NCI-H1694 (cell line): ENCODE measurements at places on chromosomes 16 and 17.

GRCh38 chr16:64865069-64865696 is 256.7 kb downstream of the CDH11 start:
- peak; percentile 31 for DNase-seq

- peak; percentile 23 for DNase-seq
Measured at GRCh38 chr17:43695970-43696865, 34.5 kb upstream of the MEOX1 start.

GRCh38 chr17:81117672-81118198 is 47.6 kb upstream of the PVALEF start:
- no peak for DNase-seq

DNA sequence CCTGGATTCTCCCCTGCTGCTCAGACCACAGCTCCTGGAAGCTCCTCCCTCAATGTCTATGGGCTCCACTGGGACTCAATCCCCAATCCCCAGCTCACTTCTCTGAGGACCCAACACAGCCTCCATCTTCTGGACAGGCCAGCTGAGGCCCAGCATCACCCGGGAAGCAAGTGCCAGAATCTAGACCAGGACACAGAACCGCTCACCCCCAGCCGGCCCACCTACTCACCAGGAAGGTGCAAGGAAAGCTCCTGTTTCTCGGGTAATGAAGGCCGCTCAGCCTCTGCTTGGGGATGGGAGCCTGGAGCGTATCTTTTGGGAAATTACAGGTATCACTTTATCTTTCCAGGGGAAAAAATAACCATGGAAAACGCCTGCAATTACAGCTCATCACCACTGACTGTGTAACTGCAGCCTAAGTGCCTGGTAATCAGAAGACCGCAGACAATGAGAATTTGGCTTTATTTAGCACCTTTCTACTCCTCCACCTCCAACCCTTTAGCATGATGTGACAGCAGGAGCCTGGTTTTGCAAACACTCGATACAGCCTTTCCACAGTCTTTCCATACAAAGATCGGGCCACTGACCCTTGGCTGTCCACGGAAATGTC is 49.6 kb upstream of the RPL38 start:
- no peak for DNase-seq

- DNase-seq, result no peak
Measured at GRCh38 chr17:60231691-60232090, 81.9 kb downstream of the CA4 start.

- DNase-seq, result no peak
Measured at GRCh38 chr16:14289692-14290340, 218.7 kb downstream of the MRTFB start.

- no peak for DNase-seq
Measured at GRCh38 chr16:57592591-57593003, 35.8 kb upstream of the ADGRG1 start.

DNA sequence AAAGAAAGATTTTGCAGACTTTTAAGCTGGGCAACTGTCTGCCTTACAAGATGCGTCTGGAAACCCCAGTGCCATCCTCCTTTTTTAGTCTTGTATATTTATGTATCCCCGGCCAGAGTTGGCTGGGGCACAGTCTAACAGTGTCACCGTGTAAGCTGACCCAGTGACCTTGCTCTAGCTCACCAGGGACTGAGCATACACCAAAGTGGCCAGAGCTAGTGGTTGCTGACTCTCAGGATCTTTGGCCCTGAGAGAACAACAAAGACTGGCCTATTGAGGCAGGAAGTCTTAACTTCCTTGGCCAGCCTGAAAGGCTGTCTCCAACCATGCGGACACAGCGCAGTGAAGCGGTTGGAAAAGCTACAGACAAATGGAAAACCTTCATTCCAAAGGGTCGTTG is 745.2 kb downstream of the WWOX start:
- DNase-seq, result no peak

DNA sequence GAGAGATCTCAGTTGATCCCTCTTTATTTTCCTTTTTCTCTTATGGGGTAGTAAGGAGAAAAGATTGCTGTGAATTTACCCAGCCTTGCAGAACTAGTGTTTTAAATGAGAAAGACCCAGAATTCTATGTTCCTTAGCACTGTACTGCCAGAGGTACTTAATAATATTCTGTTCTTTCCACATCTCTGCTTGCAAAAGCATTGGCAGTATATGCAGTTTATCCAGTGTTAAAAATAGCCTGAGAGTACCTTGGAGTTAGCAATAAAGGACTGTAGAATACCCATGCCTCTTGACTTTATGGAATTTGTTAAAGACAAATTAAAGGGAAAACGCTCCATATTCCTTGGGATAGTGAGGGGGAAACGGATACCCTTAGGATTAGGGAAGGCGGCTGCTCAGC is 11.9 kb downstream of the SLC7A6 start:
- no peak for DNase-seq

DNA sequence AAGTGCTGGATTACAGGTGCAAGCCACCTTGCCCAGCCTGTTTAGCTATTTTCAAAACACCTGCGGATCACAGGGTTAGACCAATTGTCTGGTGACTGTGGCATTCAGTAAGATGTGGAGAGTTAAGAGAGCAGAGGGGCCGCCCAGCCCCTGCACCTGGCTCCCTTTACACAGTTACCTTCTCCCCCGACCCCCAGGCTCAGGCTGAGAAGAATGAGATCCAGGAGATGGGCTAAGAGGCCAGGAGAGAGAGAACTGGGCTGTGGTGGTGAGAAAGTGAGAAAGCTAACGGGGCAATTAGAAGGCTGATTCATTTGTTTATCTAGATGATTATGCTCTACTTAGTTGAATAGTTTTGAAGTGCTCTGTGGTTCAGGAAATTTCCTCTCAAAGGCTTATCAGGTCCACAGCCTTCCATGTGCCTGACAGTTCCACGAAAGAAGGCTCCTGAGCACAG is 67.8 kb upstream of the AXIN2 start:
- DNase-seq, result no peak

- no peak for DNase-seq
Measured at GRCh38 chr16:8199390-8199789, 390.9 kb downstream of the TMEM114 start.

DNA sequence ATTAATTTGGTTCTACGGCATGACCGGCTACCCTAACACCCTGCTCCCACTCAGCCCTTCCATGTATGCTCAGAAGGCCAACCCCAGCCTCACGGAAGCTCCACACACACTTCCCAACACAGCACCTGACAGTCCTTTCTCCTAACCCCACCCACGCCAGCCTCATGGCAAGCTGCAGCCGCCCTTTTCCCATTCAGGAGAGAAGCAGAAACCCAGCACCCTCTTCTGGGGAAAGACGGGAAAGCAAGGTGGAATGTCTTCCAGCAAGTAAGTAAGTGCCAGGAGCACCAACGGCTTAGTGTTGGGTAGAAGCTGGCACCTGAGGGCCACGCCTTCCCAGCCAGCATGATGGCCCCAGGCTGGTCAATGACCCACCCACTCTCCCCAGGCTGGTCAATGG is 32.1 kb downstream of the ABR start:
- peak; percentile 76 for DNase-seq

DNA sequence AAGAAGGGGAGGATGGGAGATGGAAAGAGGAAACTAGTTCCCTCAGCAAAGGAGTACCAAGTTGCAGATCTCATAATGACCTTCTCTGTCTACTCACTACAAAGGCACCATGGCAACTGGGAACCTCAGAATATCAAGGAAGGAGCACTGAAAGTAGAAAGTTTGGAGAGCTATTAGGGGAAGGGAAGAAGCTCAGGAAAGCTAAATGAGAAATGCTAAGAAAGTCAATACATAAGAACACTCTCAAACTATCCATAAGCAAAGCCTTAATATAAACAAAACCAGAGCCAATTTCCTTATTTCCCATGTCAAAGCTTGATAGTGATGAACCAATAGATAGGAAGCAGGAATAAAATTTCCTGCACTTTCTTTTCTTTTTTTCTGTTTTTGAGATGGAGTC is 57.9 kb upstream of the C17orf78 start:
- no peak for DNase-seq

GRCh38 chr16:19968891-19969683 is 84.4 kb upstream of the GPRC5B start:
- DNase-seq, result no peak

DNA sequence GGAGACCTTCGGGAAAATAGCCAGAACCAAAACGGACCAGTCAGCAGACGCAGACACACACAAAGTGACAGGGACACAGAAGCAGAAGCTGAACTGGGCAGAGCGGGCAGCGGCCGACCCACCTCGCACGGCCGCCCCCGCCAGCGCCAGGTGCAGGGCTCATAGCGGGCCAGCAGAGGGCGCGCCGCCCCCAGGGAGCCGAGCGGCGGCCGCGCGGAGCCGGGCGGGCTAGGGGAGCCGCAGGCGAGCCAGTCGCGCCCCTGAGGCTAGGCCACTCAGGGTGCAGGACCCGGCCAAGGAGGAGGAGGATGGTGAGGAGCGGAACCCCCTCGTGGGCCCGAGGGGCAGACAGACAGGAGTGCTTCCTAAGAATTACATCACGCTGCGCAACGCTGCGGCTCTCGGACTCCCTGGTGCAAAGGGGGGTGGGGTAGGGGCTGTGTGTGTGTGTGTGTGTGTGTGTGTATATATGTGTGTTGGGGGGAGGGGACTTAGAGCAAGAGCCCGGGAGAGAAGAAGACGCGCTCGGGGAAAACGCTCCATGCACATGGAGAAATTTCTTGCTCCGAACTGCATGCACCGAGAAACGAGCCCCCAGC is 913 bp upstream of the NOG start:
- DNase-seq, result peak; percentile 61
